SJSA1 (cell line): ENCODE measurements at places on chromosomes 1 and 21. TPM values are rescaled to one million over a fixed set of nuclear protein-coding genes. Genes with fewer than 3 reads are reported as not detected.

- H3K36me3 ChIP-seq, result no peaks in the 10 kb centered on the region
- DNase-seq, result no peak
- H3K4me3 ChIP-seq, result no peak overlapping the region
- no peaks in the 10 kb centered on the region for H3K27me3 ChIP-seq
These were observed 51.6 kb upstream of the HPDL start for GRCh38 chr1:45275054-45275453.

DNA sequence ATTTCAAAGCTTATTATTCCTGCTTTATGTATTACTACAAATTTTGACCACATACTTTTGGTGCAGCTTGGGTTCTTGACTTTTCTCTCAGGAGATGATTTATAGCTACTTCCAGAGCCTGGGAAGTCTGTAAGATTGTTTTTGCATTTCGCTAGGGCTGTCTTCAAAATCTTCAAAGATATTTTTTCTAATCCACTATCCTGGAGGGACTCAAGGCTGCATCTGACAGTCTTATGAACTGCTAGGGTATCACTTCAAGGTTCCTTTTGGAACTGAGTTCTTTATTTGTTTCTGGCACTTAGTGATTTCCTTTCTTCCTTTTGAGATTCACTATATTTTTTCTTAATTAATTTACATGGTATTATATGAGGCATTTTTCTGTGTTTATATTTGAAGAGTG, 90.0 kb upstream of the LYPLAL1 start:
- H3K4me3 ChIP-seq, result no peak overlapping the region
- H3K4me1 ChIP-seq, result no peaks in the 10 kb centered on the region
- DNase-seq, result no peak
- H3K27ac ChIP-seq, result no peak overlapping the region
- H3K36me3 ChIP-seq, result no peaks in the 10 kb centered on the region

DNA sequence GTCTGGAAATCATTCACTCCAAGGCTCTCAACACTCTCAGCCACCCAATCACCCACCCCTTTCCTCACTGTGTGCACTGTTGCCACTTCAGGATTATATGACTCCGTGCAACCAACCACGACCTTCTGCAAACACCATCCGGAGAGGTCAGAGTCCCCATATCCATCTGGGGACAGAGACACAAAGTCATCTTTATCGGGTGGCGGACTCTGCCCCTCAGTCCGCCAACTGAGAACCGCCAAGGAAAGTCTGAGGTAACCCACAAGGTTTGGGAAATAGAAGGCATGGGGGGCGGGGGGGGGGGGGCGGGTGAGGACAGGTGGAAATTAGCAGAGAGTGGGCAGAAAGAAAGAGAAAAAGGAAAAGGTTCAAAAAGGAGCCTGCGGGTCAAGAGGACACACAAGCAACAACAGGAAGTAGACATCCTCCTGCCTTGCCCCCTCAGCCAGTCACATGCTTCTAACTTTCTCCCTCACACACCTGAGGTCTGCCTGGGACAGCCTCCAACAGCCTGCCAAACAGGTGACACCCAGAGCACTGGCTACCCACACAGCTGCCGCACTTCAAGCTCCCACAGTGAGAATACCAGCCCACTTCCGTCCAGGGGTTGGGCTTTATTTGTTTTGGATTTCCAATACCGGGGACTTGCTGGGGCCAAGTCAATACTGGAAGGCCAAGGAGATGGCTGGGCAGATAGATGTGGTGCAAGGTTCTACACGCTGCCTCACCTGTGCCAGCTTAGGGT, 58.1 kb downstream of the SSBP3 start:
- H3K4me3 ChIP-seq, result no peak overlapping the region
- peaks cover 19% of the 10 kb centered on the region for H3K36me3 ChIP-seq
- no peak overlapping the region for H3K27ac ChIP-seq
- H3K4me1 ChIP-seq, result peaks cover 29% of the 10 kb centered on the region
- DNase-seq, result no peak
- no peaks in the 10 kb centered on the region for H3K27me3 ChIP-seq

GRCh38 chr1:64235910-64236309, 32.5 kb downstream of the UBE2U start:
- no peak for DNase-seq
- no peaks in the 10 kb centered on the region for H3K27me3 ChIP-seq
- H3K4me3 ChIP-seq, result no peak overlapping the region

DNA sequence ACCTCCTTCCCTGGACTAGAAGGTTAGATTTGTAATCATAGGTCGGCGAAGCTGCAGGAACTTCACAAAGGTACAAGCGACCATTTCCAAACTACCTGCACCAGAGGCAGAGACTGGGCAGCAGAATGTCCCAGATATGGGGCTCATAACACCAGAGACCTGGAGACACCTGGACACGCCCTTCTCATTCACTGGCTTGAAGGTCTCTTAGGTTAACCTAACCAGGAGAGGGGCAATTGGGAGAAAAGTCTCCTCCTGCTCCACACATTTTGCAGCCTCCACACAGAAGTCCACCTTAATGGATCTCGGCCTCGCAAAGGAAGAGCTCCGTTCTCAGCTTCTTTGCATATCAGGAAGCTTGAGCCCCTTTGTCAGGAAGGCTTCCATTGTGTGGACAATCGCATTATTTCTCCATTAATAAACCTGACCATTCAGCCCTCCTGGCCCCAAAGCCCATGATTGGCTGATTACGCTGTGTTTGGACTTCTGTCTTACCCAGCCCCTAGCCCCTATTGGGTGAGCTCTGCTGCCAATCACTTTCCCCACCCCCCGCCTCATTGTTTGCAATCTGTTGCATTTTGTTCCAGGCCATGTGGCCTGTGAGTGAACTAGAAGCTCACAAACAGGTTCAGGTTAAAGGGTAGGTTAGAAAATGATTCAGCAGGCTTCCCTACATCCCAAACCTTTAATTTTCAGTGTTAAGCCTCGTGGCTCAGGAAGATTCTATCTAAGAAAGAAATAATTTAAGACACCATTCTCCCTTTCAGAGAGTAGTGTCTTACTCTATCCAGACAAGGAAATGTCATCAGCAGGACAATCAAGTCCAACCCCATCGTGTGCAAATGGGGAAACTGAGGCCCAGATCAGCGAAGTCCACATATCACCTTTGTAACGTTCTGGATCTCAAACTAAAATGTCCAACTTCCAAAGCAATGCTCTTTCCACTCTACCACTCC, 2.8 kb downstream of the MYCL start:
- no peaks in the 10 kb centered on the region for H3K36me3 ChIP-seq
- no peak overlapping the region for H3K4me3 ChIP-seq
- peaks cover 54% of the 10 kb centered on the region for H3K4me1 ChIP-seq
- peak; percentile 46 for DNase-seq
- no peak overlapping the region for H3K27ac ChIP-seq

Gene ZNF697
- total RNA-seq, result 1.7 and 5.0 TPM in 2 replicates

GRCh38 chr1:159922511-159923202, 2.6 kb downstream of the TAGLN2 start:
- peaks cover 73% of the 10 kb centered on the region for H3K36me3 ChIP-seq
- DNase-seq, result no peak
- H3K27me3 ChIP-seq, result no peaks in the 10 kb centered on the region
- H3K4me1 ChIP-seq, result peaks cover 40% of the 10 kb centered on the region

DNA sequence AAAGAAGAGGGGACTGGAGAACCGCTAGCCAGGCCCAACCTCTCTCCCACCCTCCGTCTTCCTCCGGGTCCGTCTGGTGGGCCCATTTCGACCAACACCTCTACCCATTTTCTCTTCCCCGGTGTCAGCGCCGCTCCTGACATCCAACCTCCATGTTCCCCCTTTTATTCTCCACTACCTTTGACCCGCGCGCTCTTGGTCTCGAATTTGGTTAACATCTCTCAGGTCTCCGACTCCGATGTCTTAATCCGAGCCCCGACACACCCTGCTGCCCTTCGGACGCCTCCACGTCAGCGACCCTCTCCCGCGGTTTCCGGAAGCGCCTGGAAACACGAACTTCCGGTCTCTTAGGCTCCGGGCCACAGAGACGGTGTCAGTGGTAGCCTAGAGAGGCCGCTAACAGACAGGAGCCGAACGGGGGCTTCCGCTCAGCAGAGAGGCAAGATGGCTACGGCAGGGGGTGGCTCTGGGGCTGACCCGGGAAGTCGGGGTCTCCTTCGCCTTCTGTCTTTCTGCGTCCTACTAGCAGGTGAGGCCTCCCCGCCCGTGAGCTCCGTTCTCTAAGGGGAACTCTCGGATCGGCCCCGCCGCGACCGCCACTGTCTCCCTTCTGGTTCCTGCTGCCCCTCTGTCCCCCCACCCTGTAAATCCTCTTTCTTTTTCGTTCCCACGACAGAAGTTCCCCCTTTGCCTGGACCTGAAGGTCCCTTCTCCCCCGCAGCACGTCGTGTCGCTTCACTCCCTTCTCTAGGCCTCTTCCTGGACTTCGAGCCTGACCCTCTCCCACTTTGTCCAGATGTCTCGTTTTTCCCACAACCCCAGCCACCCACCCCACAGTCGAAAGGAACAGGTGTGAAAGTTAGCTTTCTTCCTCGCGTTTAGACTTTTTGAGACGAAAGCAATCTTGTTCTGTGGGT, at the start of the genes COPA and NCSTN:
Gene COPA, minus strand, starts transcription at position 298 of the 917 bp plus-strand sequence. Its CDS starts 80 bp downstream, at position 218.
Gene NCSTN, plus strand, starts transcription at position 431 of the 917 bp plus-strand sequence. Its CDS starts 14 bp downstream, at position 445.
- peaks cover 76% of the 10 kb centered on the region for H3K36me3 ChIP-seq
- H3K27me3 ChIP-seq, result no peaks in the 10 kb centered on the region
- H3K27ac ChIP-seq, result peak within 1 kb of the TSS; percentile 78
- H3K4me3 ChIP-seq, result peak within 1 kb of the TSS; percentile 73

- no peak overlapping the region for H3K4me3 ChIP-seq
- H3K27ac ChIP-seq, result no peak overlapping the region
- no peaks in the 10 kb centered on the region for H3K4me1 ChIP-seq
- H3K36me3 ChIP-seq, result no peaks in the 10 kb centered on the region
- H3K27me3 ChIP-seq, result no peaks in the 10 kb centered on the region
These were observed 111.7 kb downstream of the DUSP10 start for GRCh38 chr1:221630236-221630635.

GRCh38 chr1:152325111-152325510, at the start of gene FLG:
Gene FLG, minus strand, starts transcription at chr1:152325239. Its CDS starts 9,783 bp downstream, at chr1:152315456.
- peaks cover 35% of the 10 kb centered on the region for H3K4me1 ChIP-seq
- no peaks in the 10 kb centered on the region for H3K27me3 ChIP-seq
- H3K36me3 ChIP-seq, result no peaks in the 10 kb centered on the region
- no peak for DNase-seq
- H3K27ac ChIP-seq, result no peak within 1 kb of the TSS

Gene OLFML3
- total RNA-seq, result 55.2 and 58.2 TPM in 2 replicates

- H3K4me3 ChIP-seq, result no peak overlapping the region
- no peaks in the 10 kb centered on the region for H3K27me3 ChIP-seq
- no peak for DNase-seq
These were observed 158.7 kb downstream of the NCAM2 start for GRCh38 chr21:21156957-21157356.

Gene SLC35F3
- total RNA-seq, result not detected in 2 replicates

Gene PSEN2
- total RNA-seq, result 13.2 and 38.2 TPM in 2 replicates

Gene KIFAP3
- 14.5 and 15.1 TPM in 2 replicates for total RNA-seq

Gene KRTAP22-2
- not detected in 2 replicates for total RNA-seq

DNA sequence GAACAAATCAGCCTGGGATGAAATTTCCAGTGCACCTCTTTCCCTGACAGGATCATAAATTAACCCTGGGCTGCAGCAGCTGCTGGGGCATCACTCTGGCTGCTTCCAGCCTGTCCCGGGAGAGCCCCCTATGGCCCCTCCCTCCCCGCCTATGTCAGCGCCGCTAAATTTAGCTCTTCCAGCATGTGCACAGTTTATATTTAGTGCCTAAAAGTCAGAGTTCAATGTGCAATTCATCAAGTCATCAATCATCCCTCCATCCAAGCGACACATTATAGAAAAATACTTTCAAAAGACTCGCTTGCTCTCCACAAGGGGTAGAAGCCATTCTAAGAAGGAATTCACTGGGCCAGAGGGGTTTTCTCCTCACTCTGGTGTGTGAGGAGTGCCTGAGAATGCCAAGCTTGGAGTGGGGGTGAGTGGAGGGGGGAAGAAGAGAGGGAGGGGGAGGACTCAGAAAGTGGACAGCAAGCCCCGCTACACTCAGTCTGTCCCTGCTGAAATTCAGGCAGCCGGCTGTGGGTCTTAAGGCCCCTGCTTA, 37.4 kb downstream of the XCL1 start:
- no peak overlapping the region for H3K4me3 ChIP-seq
- H3K4me1 ChIP-seq, result no peaks in the 10 kb centered on the region
- H3K36me3 ChIP-seq, result no peaks in the 10 kb centered on the region
- DNase-seq, result no peak
- no peaks in the 10 kb centered on the region for H3K27me3 ChIP-seq

Gene S100A8
- total RNA-seq, result not detected in 2 replicates

- H3K36me3 ChIP-seq, result peaks cover 24% of the 10 kb centered on the region
- no peak overlapping the region for H3K4me3 ChIP-seq
- no peaks in the 10 kb centered on the region for H3K27me3 ChIP-seq
- H3K27ac ChIP-seq, result no peak overlapping the region
- peaks cover 32% of the 10 kb centered on the region for H3K4me1 ChIP-seq
- no peak for DNase-seq
These were observed 46.2 kb downstream of the AHDC1 start for GRCh38 chr1:27557596-27558340.

DNA sequence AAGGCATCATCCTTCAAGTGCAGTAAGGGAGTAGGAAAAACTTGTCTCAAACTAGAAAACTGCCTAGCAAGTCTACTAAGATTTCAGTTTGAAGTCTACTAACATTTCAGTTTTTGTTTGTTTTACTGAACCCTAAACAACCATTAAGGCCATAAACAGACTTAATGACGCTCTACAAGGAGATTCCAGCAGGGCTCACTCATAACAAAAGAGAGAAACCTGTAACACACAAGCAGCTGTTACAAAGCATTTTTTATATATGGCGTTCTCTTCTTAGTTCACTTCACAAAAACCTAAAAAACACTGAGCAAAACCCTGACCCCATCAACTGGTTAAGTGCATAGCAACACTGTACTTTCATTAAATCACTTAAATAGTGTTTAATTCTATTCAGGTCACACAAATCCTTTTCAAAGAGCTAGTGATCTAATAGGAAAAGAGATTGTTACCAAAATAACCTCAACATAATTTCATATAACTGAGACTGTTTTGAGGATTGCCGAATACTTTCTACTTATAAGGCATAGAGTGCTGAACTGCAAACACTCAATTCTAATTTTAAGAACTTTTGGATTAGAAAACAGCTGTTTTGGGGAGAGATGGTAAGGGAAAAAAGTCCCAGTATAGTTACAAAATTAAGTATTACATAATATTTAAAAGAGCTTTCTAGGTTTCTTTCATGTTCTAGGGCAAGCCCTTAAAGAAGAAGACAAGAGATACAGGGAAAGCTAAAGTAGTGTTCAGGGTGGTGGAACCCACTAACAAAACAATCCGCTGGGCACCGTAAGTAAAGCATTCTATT, 1.4 kb downstream of the B3GALNT2 start:
- peaks cover 12% of the 10 kb centered on the region for H3K4me1 ChIP-seq
- H3K4me3 ChIP-seq, result peak overlapping the region; percentile 94
- peak; percentile 47 for DNase-seq

- H3K27ac ChIP-seq, result peak overlapping the region; percentile 75
- peaks cover 5% of the 10 kb centered on the region; the same call in 1 of the 2 replicates for H3K36me3 ChIP-seq
- peak overlapping the region; percentile 81 for H3K4me3 ChIP-seq
- peaks cover 10% of the 10 kb centered on the region for H3K4me1 ChIP-seq
These were observed 868 bp downstream of the ZBTB40 start for GRCh38 chr1:22452481-22452957.

GRCh38 chr1:153845158-153845557, 70.0 kb downstream of the SLC27A3 start:
- no peak overlapping the region for H3K4me3 ChIP-seq
- H3K27me3 ChIP-seq, result no peaks in the 10 kb centered on the region
- DNase-seq, result no peak
- no peaks in the 10 kb centered on the region for H3K4me1 ChIP-seq

- no peak overlapping the region for H3K27ac ChIP-seq
- no peaks in the 10 kb centered on the region for H3K36me3 ChIP-seq
- peak overlapping the region; percentile 46 for H3K4me3 ChIP-seq
- H3K27me3 ChIP-seq, result no peaks in the 10 kb centered on the region
- peak; percentile 12 for DNase-seq
These were observed 2.0 kb downstream of the RPRD2 start for GRCh38 chr1:150365941-150366340.

Gene ANKRD34A
- total RNA-seq, result 0.13 TPM in 1 of 2 replicates, not detected in the other
